ENCODE measurements at places on chromosomes 2 and 18.

- no peak for DNase-seq
Measured at GRCh38 chr18:21090680-21091079, 20.9 kb downstream of the ROCK1 start.

DNA sequence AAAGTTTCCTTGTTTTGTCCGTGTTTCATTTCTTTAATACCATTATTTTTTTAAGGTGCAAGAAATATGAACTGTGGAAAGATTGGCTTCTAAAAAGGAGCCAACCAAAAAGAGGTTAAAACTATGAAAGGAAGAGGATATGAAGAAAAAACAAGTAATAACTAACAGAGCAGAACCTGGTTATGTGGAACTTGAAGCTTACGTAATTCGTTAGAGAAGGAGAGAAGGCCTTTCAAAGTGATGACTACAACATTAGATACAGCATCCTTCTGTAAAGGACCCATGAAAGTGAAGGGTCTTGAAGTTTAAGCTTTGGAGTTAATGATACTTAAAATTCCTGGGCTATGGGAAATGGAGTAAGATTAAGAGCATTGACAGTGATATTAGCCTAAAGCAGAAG lies 84.5 kb downstream of the ANKRD12 start:
- DNase-seq: no peak

DNA sequence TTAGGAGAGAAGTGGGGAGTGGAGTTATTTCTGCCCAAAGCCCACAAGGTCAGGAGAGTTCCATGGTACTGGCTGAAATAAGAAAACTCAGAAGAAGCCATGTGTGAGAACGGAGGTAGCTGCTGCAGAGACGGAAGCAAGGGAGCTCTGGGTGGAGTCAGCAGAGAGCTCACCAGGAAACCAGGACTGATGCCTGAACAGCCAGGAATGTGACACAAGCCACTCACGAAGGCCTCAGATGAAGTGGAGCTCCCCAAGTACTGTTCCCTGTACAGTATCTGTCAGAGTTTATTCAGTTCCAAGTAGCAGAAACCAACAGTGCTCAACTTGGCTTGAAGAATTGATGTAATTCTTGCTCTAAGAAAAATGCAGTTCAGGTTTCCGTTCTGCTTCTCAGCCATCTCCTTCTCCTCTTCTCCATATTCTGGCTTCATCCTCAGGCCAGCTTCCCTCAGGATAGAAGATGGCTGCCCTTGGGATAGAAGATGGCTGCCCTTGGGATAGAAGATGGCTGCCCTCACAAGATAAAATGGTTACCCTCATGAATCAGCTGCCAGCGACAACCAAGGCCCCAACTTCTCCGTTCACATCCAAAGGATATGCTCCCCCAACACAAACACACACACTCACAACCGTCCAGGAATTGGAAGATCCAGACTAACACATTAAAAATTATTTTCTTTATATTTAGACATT lies 117.4 kb upstream of the SH3BP4 start:
- DNase-seq: no peak

- DNase-seq: no peak
Measured at GRCh38 chr2:27175330-27175729, 26.5 kb downstream of the TCF23 start.

DNA sequence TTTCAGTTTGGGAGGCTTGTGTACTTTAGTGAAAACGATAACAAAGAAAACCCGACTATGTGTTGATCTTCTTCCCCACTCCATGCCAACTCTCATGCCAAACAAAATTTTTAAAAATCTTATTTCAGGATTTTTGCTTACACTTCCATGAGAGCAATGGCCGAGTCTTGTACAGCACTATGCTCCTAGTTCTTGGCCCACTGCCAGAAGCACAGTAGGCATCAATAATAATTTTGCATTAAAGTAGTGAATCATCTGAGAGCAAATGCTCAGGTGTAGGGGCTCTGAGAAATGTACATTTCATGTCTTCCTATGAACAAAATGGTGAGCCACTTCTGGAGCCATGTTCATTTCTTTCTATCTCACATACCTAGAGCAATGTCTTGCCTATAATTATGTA lies 62.2 kb downstream of the MAP3K19 start:
- no peak for DNase-seq

DNA sequence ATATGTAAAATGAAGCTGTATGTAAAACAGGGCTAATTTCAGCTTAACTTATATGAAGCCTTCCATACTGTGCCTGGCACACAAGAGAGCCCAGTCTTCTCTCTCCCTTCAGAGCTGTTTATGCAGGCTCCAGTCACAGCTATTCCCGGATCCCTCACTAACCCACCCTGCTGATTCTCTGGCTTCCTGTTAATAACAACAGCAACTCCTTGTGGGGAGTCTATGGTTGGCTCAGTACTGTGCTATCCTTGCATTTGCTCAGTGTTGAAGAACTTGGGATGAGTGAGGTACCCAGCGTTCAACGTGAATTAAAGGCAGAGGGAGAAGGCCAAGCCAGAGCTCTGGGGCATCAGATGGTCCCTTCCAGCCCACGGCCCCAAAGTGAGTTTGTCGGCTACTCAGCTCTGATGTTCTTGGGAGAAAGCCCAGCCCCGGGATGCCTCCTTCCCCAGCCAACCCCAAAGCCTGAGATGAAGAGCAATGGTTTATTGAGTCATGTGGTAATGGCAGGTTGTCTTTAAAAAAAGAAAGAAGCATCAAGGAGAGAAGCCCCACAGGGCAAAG lies 43.2 kb downstream of the PSD4 start:
- no peak for DNase-seq

DNA sequence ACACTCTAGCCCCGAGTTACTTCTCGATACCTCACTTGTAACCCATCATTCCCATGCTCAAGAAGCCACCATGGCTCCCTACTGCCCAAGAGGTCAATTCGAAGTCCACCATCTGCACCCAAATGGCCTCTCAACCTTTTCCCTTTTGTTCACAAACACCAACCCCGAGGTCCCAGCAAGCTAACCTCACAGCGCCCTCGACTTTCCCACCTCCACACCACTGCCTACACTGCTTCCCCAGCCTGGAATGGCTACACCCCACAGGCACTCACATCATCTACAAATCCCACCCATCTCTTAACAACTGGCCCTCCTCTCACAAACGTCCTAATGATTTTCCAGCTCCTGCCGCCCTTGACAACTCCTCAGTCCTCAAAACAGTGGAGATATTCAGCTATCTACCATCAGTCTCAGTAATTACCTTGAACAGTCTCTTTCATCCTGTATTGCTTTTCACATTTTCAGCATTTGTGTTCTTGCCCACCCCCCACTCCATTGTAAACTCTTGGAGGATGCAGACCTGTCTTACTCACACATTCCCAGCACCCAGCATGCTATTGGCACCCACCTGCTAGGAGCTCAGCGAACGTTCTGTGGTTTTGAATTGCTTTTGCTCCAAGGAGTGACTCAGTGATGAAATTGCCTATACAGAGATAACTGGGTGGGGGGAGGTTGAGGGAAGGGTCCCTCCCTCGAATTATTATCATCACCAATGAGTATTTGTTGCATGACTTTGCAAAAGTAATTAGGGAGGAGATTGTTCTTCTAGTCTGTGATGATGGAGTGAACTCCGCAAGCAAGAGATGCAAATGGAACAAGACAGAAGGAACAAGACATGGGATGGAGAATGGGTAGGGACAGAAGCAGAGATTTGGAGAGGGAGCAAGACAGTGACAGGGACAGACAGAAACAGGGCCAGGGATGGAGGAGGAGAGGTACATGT lies 106.8 kb downstream of the CYP26B1 start:
- no peak for DNase-seq

DNA sequence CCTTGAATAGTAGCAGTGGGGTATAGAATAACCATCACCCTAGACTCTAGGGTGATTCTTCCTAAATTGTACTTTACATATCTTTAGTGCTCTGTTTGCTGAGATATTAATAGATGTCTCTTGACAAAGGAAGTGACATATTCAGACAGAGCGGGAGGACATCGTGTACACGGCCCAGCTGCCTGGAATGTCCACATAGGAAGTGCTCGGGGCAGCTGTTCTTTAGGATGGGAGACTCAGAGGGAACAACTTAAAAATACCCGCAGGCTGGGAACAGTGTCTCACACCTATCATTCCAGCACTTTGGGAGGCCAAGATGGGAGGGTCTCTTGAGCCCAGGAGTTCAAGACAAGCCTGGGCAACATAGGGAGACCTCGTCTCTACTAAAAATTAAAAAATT lies 206.1 kb downstream of the FAM210A start:
- no peak for DNase-seq

DNA sequence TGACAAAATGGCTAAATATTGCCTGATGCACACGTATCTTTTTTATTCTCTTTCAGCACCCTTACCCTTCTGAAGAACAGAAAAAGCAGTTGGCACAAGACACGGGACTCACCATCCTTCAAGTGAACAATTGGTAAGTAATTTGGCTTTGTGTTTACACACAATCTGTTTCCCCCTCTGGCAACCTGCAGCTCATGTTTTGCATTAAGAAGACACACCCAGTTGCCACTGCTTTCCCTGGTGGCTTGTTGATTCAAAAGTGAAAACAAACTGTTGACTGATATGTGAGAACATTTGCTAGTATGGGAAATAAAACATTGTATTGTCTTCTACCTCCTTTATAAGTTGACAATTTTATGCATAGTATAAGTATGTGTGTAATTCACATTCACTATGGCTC lies 113.0 kb downstream of the MEIS1 start:
- DNase-seq: no peak

DNA sequence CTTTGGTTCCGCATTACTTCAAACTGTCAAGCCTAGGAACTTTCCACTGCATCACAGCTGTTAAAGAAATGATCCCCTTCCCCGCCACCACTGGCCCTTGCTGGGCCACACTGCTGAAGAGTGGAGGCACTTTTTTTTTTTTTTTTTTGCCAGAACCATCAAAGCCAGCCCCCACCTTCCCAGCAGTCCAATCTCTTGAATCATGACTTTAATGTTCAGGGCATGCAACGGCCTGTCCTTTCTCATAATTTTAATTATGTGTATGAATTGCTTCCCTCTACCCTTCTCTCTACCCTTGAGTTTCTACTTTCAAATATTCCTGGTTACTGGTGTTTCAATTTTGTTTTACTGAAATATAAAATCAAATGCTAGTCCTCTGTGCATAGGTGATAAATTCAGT lies 102.1 kb upstream of the LMAN1 start:
- no peak for DNase-seq

GRCh38 chr2:213013979-213014378 lies 137.4 kb downstream of the IKZF2 start:
- no peak for DNase-seq

DNA sequence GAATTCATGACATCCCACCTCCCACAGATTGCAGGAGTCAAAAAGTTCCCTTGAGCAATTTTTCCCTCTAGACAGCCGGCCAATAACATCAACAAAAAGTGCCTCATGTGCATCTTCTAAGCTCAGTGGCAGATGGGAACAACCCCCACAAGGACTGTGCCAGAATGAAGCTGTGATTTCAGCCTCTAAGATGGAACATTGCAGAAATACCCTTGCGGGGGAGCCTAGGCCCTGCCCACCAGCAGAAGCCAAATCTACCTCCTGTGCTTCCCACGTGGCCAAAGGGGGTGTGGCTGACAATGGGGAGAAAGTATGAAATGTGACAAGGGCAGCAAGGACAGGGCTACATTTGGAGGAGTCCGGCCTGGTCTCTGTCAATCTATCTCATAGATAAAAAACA lies 482.3 kb downstream of the TGIF1 start:
- no peak for DNase-seq

DNA sequence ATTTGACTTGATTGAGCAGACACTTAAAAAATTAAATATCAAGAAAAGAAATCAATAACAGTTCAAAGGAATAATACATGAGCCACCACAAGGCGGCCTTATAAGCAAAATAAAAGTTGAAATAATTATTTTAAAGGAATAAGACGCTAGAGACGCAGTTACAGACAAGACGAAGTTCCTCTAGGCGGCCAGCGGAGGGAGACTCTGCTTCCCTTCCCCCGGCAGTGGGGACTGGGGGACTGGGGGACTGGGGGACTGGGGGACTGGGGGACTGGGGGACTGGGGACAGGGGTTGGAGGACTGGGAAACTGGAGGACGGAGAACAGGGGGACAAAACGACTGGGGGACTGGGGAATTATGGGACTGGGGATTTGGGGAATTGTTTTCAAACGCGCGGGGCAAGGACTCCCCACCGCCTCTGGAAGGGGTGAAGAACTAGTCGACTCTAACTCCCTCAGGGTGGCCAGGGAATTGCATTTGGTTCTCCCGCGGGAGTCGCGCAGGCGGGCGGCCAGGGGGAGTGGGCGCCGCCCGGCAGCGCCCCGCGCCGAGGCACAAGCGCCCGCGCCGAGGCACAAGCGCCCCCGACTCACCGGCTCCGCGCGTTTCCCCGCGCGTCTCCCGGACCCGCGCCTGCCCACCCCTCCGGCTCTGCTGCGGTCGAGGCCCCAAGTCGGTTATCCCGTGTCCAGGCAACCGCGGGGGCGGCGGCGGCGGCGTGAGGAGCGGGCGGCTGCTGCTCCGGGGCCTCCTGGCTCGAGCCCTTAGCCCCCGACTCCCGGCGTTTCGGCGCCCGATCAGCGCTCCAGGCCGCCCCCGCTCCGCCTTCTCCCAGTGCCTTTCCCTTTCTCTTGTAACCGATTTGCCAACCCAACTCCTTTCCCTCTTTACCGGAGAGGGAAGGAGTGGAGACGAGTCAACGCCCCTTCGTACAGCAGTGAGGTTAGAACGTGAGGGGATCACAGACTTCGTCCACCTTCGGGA lies at the start of gene CCDC178:
CCDC178 (minus strand) TSS at position 662 of the 984 bp plus-strand sequence. CDS start 28,633 bp downstream, outside the sequence.
- no peak for DNase-seq

DNA sequence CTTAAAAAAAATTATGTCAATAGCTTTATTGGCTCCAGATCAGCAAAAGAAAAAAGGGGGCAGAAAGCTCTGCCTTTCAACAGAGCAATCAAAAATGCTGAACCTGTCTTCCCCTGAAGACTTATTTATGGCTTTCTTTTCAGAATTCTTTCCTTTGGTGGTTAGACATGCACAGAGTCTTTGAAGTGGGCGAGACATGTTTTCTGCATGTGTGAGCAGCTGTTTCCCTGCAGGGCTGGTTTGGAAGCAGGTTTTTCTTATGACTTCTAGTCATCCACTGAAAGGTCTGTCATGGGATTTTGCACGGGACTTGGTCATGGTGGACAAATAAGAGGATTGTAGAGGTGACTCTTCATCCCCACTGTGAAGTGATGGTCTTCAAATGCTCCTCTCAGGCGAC lies 160.3 kb downstream of the VAPA start:
- DNase-seq: no peak

- no peak for DNase-seq
Measured at GRCh38 chr2:46188041-46188716, 109.0 kb upstream of the EPAS1 start.

- DNase-seq: no peak
Measured at GRCh38 chr2:21070341-21071257, 26.7 kb upstream of the APOB start.

GRCh38 chr2:161076936-161077335 lies 83.3 kb upstream of the TANK start:
- no peak for DNase-seq

GRCh38 chr2:54259413-54260240 lies 3.6 kb upstream of the TSPYL6 start:
- DNase-seq: no peak

- no peak for DNase-seq
Measured at GRCh38 chr2:23366720-23367119, 18.3 kb upstream of the KLHL29 start.
